Activated naive CD4-positive, alpha-beta T cell treated with anti-CD3 and anti-CD28 coated beads, Interleukin-2, amount 10 ng/mL, durations not matched to agents 7 days and 5 days (primary cell): ENCODE measurements at places on chromosomes 2 and 18.

DNA sequence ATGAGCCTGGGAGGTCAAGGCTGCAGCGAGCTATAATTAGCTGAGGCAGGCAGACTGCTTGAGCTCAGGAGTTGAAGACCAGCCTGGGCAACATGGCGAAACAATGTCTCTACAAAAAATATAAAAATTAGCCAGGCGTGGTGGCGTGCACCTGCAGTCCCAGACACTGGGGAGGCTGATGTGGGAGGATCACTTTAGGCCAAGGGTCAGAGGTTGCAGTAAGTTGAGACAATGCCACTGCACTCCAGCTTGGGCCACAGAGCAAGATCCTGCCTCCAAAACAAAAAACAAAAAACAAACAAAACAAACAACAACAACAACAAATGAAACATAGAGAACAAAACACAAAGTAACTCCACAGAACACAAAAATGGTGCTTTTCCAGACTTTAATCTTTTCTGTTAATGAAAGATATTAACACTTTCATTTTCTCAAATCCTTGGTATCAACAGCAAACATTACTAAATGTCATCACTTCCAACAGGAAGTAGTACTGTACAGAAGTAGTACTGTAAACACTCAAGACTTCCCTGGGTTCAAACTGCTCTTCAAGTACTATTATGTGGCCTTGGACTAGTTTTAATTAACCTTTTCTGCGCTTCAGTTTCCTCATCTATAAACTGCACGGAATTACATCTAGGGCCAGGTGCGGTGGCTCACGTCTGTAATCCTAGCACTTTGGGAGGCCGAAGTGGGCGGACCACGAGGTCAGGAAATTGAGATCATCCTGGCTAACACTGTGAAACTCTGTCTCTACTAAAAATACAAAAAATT is 27.9 kb downstream of the PUM2 start:
- no peak for DNase-seq

DNA sequence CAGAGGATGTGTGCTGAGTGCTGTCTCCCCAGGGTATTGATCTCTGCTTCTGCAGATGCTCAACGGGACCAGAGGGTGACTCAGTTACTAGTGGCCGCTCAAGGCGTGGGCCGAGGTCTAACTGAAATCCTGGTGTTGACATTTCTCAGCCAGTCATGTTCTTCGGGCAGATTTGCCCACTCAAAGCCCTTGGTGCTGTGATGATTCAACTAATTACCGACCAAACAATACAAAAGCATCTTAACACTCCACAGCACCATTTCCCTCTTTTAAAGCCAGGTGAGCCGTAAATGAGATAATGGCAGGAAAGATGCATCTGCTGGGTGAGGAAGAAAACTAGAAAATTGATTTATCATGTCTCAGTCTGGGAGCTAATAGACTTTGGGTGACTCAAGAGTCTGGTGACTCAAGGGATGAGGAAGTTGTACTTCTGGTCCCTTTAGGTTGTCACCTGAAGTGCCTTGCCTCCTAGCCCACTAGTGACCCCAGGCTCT is 32.7 kb upstream of the PRLH start:
- no peak for DNase-seq

DNA sequence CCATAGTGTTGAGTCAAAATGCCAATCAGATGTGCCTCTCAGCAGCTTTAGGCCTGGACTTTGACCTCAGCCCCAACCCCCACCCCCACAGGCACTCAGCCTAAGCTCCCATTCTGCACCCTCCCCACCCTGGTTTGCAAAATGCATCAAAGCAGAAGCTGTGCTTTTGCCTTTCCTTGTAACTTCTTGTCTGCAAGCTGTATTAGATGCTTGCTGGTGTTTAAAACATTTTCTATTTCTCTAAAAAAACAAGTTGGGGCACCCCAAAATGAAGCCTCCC is 26.6 kb upstream of the STEAP3 start:
- no peak for DNase-seq

DNA sequence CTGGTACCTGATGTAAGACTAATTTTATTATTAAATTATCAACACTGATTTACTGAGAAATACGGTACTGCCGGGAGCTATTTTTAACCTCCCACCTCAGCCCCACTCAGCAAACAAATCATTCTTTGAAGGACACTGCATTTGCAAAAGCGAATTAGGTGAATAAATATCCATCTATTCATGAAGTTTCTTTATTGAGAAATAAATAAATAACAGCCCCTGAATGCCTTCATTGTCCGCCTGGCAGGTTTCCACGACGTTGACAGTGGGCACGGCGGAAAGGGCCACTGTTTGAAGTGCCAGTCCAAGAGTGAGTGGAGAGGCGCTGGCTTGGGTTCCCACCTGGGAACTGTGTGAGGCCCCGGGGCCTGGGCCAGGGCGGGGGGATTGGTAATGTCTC is 15.7 kb downstream of the C1QL2 start:
- no peak for DNase-seq

DNA sequence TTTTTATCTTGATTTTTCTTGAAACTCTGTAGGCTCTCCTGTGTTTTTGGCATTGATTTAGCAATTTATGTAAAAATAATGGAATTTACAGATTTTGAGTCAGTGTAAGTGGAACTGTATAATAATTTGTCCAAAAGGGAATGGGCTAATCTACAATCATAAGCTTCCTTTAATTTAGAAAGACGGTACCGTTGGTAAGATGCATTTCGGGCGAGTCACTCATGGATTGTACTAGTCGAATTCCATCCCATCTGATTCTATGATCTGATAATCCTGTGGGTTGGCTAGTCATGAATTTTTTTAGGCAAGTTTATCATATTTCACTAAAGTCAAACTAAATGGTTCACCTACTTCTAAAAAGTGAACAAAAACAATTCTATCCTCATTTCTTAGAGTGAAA is 133.4 kb downstream of the ZNF407 start:
- DNase-seq = no peak

DNA sequence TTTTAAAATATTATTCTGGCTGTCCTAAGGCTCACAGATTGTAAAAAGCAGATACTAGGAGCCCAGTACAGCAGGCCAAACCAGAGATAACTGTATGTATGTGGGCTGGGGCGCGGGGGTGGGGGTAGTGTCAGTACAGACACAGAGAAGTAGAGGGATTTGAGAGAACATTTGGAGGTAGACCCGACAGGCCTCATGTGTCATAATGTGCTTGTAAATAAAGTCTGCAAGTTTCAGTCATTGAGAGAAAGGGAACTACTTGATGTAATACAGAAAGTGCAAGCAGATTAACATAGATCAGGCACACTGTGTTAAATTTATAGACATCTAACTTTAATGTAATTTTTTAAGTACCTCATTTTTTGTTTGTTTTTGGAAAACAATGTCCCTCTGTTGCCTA is 7.4 kb upstream of the POLI start:
- peak; percentile 24 for DNase-seq

GRCh38 chr2:55620123-55620779 is 2.8 kb upstream of the PPP4R3B start:
- peak; percentile 29 for DNase-seq

- no peak for DNase-seq
Observed at GRCh38 chr2:187774551-187775071, 220.4 kb upstream of the TFPI start.

DNA sequence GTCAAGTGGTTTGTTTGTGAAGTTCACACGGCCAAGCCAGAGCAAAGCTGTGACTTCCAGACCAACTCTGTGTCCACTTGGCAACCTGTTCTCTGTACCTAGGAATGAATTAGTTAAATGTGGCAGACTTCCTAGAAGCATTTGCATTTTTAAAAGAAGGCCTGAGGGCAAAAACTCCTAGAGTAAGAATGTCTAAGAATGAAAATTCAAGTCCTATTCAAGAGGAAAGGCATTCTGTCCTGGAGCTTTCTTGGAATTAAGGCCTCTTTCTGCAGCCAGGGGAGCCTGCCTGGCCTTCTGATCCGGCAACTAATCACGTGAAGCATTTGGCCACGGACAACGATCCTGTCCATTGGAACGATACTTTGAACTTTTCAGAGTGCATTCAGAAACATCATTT is 155.0 kb downstream of the SETBP1 start:
- no peak for DNase-seq

DNA sequence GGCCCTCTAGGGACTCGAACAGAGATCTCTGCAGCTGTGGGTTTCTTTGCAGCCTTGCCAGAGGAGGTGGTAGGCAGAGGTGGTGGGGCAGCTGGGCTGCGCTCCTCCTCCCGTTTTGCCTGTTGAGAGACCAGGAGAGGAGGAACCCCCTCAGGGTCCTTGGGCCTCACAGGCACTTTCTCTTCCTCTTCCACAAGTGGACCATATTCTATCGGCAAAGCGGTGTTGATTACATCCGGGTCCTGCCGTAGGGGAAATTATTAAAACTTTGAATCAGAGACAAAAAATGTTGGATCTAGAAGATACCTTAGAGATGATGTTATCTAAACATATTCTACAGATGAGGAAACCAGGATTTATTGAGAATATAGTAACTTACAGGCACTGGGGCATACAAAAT is 78.5 kb downstream of the CLIP4 start:
- DNase-seq = no peak

- no peak for DNase-seq
Observed at GRCh38 chr2:105778080-105778607, 33.4 kb downstream of the NCK2 start.

DNA sequence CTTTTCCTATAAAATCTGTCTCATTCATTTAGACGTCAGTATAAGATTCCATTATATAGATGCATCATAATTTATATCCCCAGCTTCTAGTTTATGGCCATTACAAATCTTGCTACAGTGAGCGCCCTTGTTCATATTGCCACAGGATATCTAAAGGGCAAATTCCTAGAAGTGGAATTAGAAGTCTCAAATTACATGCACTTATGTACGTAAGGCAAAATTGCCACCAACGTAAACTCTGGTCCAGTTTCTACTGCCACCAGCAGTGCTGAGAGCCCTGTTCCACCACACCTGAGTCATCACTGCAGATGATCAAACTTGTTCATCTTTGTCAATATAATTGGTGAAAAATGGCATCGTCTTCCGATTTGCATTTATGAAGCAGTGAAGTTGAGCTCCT is 90.9 kb upstream of the ID2 start:
- no peak for DNase-seq

DNA sequence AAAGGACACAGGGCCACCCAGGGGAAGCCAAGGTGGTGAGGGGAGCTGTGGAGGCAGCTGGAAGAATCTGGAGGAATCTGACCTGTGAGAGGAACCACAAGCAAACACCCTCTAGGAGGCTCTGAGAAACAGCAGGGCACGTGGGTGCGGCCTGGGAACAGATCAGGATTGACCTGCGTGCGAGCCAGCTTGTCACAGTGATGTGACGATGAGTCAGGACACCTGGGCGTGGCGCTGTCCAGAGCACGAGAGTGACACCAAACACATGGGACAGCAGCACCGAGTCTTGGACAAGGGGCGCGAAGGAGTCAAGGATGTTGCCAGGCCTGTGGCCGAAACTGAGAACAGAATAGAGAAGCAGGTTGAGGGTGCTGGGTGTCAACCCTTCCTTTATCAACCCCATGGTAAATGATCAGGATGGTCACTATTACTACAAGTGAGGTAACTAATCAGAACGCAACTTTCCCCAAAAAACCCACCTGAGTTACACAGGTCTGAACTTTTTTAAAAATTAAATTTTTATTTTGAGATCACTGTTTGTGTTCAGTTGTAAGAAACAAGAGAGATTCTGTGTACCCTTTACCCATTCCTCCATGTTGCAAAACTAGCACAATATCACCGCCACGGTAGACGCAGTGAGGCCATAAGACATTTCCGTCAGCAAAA is 637 bp upstream of the SFT2D3 start:
- DNase-seq = no peak
